ENCODE measurements at places on chromosomes 6 and 20.

- no peak for DNase-seq
Observed at GRCh38 chr6:108260126-108260808, 573 bp downstream of the SNX3 start.

- no peak for DNase-seq
Observed at GRCh38 chr6:45431317-45432065, 53.8 kb upstream of the SUPT3H start.

DNA sequence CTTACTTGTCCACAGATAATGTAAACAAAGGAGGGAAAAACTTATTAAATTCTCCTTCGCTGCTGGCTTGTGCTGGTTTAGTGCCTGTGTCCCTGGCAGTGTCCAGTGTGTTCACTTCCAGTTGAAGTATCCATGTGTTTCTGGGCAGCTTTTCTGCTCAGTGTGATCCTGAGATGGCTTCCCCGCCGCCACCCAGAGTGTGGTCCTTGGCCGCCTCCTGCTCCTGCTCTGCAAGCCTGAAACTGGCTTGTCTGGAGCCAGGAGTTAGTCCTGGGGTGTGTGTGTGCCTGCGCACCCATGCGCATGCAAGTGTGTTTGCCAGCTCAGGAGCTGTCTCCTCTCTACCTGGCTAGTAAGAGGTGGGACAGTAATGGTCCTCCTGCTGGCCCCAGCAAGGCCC lies 7.2 kb downstream of the BTBD3 start:
- DNase-seq: no peak

DNA sequence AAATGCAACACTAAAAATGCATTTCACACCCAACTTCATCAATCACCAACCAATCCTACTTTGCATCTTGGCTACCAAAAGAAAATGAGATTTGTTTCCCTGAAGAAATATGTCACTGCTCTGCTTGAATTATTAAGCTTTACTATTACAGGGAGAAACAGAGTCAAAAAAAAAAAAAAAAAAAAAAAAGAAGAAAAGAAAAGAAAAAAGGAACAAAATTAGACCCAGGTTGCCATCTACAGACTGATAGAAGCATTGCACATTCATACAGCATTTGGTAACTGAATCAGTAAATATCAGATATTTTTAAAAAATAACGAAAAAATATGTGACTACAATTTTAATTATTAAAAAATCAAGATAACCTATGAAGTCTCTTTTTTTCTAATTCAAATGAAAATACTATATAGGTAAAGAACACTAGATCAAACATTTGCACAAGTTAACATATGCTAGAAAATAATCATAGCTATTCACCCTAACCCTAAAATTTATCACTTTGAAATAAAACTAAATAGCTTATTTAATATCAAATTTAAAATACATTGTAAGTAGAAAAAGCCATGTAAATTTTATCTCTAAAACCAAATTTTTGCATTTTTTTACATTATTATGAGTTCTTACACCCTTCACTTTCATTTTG lies 83.3 kb downstream of the DCDC2 start:
- DNase-seq: no peak

DNA sequence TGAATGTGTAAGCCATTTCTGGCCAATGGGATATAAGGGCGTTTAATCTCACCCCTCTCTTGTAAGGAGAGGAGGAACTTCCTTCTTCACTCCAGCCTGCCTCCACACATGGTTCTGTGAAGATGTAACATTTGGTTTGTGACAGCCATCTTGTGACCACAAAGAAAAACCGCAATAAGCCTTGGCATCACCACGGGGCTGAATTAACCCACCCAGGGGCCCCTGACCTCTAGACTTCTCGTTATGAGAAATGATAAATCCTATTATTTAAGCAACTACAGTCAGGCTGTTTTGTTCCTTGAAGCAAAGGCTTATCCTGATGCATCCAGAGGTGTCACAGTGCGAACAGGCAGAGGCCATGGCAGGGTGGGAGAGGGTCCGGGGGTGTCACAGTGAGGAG lies 139.7 kb downstream of the CDC5L start:
- no peak for DNase-seq

- no peak for DNase-seq
Observed at GRCh38 chr6:18260448-18261106, 3.8 kb downstream of the DEK start.

GRCh38 chr6:139515511-139515910 lies 141.1 kb upstream of the CITED2 start:
- no peak for DNase-seq

GRCh38 chr20:47547034-47547387 lies 45.3 kb downstream of the NCOA3 start:
- no peak for DNase-seq

GRCh38 chr20:46755483-46756413 lies 46.3 kb downstream of the SLC2A10 start:
- no peak for DNase-seq
